ENCODE measurements at places on chromosomes 6 and 20. TPM values are rescaled to one million over a fixed set of nuclear protein-coding genes. Genes with fewer than 3 reads are reported as not detected.

GRCh38 chr6:4608361-4609115 is 167.7 kb upstream of the CDYL start:
- DNase-seq, result no peak
- no peak overlapping the region for H3K27ac ChIP-seq
- H3K36me3 ChIP-seq, result peaks cover 2% of the 10 kb centered on the region
- H3K27me3 ChIP-seq, result no peaks in the 10 kb centered on the region
- H3K4me1 ChIP-seq, result peaks cover 27% of the 10 kb centered on the region

GRCh38 chr20:34876406-34877282 is at the start of gene ACSS2:
TSS of gene ACSS2 (plus strand) at chr20:34876612. CDS start at chr20:34876646, 34 bp downstream.
- peak within 1 kb of the TSS; percentile 92 for H3K27ac ChIP-seq
- H3K27me3 ChIP-seq, result no peaks in the 10 kb centered on the region
- H3K36me3 ChIP-seq, result peaks cover 3% of the 10 kb centered on the region
- peaks cover 64% of the 10 kb centered on the region for H3K4me1 ChIP-seq
- H3K4me3 ChIP-seq, result peak within 1 kb of the TSS; percentile 96
- no peak for DNase-seq

SPATS1 gene
- total RNA-seq, result not detected

- H3K4me3 ChIP-seq, result peak overlapping the region; percentile 1
- H3K27ac ChIP-seq, result no peak overlapping the region
- H3K4me1 ChIP-seq, result peaks cover 74% of the 10 kb centered on the region
Measured at GRCh38 chr20:48761023-48761785, 66.6 kb downstream of the PREX1 start.

GRCh38 chr20:23415959-23416583 is 5.2 kb downstream of the NAPB start:
- no peak overlapping the region for H3K27ac ChIP-seq
- no peaks in the 10 kb centered on the region for H3K36me3 ChIP-seq
- H3K27me3 ChIP-seq, result no peaks in the 10 kb centered on the region

GRCh38 chr20:31979713-31980426 is 11.9 kb downstream of the XKR7 start:
- H3K27ac ChIP-seq, result no peak overlapping the region
- peaks cover 22% of the 10 kb centered on the region for H3K27me3 ChIP-seq
- no peak overlapping the region for H3K4me3 ChIP-seq
- peaks cover 10% of the 10 kb centered on the region for H3K4me1 ChIP-seq
- no peaks in the 10 kb centered on the region for H3K36me3 ChIP-seq
- no peak for DNase-seq

DNA sequence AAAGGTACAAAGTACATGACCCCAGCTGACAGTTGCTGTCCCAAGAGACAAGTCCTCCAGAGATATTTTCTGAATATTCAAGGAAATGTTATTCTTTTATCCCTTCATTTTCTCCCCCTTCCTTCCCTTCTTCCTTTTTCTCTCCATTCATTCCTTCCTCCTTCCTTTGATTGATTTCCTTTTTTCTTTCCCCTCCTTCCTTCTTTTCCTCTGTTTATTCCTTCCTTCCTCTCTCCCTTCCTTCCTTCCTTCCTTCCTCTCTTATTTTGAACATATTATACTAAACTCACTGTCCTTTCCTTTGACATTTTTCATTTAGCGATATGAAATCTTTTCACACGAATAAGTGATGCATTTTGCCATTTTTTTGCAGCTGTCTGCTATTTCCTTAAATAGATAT is 73.2 kb upstream of the HDDC2 start:
- H3K27me3 ChIP-seq, result peaks cover 75% of the 10 kb centered on the region
- peaks cover 24% of the 10 kb centered on the region for H3K4me1 ChIP-seq

- no peak for DNase-seq
- no peaks in the 10 kb centered on the region for H3K36me3 ChIP-seq
- peaks cover 51% of the 10 kb centered on the region for H3K27me3 ChIP-seq
Measured at GRCh38 chr20:6558341-6558740, 209.1 kb upstream of the BMP2 start.

- no peak for DNase-seq
- H3K4me3 ChIP-seq, result no peak overlapping the region
- H3K36me3 ChIP-seq, result peaks cover 2% of the 10 kb centered on the region
- H3K27ac ChIP-seq, result no peak overlapping the region
- H3K27me3 ChIP-seq, result no peaks in the 10 kb centered on the region
Measured at GRCh38 chr6:157070403-157071107, 252.8 kb downstream of the TMEM242 start.

GRCh38 chr20:46955601-46956556 is 61.2 kb downstream of the EYA2 start:
- H3K27me3 ChIP-seq, result no peaks in the 10 kb centered on the region
- no peaks in the 10 kb centered on the region for H3K36me3 ChIP-seq
- peaks cover 20% of the 10 kb centered on the region for H3K4me1 ChIP-seq
- no peak overlapping the region for H3K4me3 ChIP-seq
- DNase-seq, result no peak
- H3K27ac ChIP-seq, result no peak overlapping the region

GRCh38 chr6:24797596-24798216 is 1.0 kb downstream of the ARMH2 start:
- no peaks in the 10 kb centered on the region for H3K27me3 ChIP-seq
- H3K27ac ChIP-seq, result no peak overlapping the region
- H3K4me3 ChIP-seq, result no peak overlapping the region
- no peak for DNase-seq
- H3K36me3 ChIP-seq, result peaks cover 2% of the 10 kb centered on the region

GRCh38 chr20:35145141-35145564 is 2.0 kb downstream of the EDEM2 start:
- H3K27ac ChIP-seq, result no peak overlapping the region
- peaks cover 2% of the 10 kb centered on the region for H3K36me3 ChIP-seq
- H3K27me3 ChIP-seq, result peaks cover 11% of the 10 kb centered on the region
- H3K4me3 ChIP-seq, result peak overlapping the region; percentile 85

All from neural crest cell (in vitro differentiated cells).